ENCODE measurements at places on chromosomes 7 and 10.

DNA sequence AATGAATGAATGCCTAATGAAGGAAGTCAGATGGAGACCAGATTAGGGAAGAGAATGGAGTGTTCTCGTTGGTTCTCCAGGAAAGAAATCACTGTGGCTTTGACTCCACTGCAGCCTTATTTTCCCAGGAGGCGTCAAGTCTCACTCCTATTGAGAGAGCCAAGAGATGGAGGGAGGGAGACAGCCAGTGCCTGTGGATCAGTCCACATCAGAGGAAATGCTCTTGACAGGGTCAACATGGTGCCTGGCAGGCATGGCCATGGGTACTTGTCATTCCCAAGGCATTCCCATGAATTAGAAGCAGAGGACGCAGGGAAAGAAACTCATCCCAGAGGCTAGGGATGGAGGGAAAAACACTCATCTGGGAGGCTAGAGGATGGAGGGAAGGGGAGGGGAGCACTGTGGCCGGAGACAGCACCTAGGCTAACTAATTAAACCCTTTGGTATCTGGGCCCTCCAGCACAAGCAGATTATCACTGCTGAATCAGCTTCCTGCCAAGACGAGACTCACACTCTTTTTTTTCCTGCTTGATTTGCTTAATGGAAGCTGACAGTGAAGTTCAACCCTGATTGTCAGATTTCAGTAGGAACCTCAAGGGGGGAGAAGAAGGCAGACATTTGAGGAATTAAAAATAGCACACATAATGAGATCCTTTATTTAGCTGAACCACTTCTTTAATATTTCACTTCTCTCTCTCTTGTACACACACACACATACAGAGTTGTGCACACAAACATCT, 1233.2 kb upstream of the AUTS2 start:
- DNase-seq = no peak

GRCh38 chr7:39589323-39590111, 23.3 kb downstream of the YAE1 start:
- peak; percentile 71 for DNase-seq

GRCh38 chr10:115818012-115818411, 455.0 kb downstream of the GFRA1 start:
- no peak for DNase-seq

GRCh38 chr10:11232222-11232961, 214.7 kb downstream of the CELF2 start:
- peak; percentile 42 for DNase-seq

DNA sequence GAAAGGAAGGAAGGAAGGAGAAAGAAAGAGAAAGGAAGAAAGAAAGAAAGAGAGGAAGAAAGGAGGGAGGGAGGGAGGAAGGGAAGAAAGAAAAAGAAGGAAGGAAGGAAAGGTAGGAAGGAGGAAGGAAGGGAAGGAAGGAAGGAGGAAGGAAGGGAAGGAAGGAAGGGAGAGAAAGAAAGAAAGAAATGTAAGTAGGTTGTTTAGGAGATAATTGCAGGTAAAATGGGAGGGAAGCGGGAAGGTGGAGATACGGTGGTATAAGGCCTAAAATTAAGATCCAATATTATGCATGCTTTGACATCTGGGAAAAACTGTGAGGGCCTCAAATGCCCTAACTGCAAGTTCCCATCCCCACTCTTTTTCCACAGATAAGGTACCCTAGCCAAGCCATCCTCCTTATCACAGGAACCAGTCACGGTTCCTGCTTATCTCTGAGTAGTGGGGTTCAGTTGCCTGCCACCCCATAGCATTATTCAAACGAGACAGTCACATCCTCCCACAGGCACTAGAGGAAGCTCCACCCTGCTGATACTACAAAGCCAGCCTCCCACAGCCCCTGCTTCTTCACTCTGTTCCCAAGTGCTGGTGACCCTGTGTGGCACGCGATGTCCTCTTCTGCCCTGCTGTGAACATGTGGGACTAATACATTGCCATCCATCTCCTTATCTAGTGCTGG, 28.7 kb downstream of the ST8SIA6 start:
- peak; percentile 42 for DNase-seq

GRCh38 chr7:131336956-131337355, 9.3 kb downstream of the MKLN1 start:
- no peak for DNase-seq

DNA sequence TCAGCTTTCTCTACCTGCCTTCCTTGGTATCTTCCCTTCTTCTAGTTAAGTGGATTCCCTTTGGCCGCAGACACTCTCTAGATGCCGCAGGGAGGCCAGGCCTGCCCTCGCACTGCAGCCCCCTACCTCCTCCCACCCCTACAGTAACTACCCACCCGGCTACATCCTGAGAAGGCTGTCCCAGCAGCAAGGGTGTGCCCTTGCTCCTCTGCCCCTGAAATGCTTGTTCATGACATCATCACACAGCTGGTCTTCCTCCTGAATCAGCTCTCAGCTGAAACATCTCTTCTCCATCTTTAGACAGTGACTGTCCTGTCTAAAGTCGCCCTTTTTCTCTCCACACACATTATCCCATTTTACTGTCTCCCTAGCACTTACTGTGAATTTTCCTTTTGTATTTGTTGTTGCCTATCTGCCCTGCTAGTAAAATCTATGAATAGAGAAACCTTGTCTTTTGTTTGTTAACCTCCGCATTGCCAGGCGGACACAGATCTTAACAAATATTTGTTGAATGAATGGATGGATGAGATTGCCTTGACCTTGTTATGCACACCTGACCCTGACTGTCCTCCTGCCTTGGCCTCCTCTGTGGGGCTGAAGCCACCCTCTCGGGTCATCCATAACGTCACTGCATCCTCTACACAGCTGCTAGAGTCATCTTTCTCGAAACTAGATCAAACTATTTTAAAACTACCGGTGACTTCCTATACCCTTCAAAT, 108.9 kb upstream of the GATA3 start:
- DNase-seq = no peak

DNA sequence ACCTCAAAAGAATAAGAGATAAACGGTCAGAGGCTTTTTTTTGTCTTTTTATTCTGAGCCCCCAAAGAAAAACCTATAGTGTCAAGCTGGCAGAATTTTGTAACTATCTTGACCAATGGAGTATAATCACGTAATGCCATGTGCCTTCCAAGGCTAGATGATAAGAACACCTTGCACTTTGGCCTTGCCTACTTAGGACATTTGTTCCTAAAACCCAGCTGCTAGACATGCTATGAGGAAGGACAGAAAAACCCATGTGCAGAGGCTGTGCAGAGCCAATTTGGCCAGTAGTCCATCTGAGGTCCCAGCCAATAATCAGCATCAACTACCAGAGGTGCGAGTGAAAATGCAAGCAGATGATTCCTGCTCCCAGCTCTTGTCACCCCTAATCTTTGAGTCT, 69.9 kb downstream of the EPDR1 start:
- DNase-seq = no peak

Measured in stimulated activated CD4-positive, alpha-beta T cell treated with anti-CD3 and anti-CD28 coated beads, Interleukin-15, amount 100 ng/mL, for 24 hours (primary cell).